NCI-H2227 treated with DMSO at 0.1 percent for 48 hours (cell line): ENCODE measurements at places on chromosomes 5 and 9.

DNA sequence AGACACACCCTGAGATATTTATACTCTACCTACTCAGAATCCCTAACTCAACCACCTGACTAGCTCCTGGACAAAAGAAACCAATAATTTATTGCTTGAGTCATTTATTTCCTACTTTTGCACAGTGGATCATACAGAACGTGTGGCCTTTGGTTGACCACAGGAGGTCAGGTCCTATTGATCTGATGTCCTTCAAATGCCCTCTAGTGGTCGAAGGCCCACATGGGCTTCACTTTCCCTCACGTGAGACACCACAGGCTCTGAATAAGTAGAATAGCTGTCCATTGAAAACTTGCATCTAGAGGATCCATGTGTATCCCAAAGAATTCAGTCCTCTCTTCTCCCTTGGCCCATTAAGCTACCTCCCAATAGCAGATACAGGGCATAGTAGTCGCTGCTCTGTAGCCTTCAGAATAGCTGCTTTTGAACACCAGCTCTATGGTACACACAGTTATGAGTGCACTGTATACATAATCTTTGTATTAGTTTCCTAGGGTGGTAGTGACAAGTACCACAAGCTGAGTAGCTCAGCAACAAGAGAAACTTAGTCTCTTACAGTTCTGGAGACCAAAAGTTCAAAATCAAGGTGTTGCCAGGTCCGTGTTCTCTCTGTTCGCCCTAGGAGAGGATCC lies 177.6 kb upstream of the SMARCA2 start:
- no peak for DNase-seq

GRCh38 chr5:5252106-5252505 lies 112.0 kb downstream of the ADAMTS16 start:
- no peak for DNase-seq

DNA sequence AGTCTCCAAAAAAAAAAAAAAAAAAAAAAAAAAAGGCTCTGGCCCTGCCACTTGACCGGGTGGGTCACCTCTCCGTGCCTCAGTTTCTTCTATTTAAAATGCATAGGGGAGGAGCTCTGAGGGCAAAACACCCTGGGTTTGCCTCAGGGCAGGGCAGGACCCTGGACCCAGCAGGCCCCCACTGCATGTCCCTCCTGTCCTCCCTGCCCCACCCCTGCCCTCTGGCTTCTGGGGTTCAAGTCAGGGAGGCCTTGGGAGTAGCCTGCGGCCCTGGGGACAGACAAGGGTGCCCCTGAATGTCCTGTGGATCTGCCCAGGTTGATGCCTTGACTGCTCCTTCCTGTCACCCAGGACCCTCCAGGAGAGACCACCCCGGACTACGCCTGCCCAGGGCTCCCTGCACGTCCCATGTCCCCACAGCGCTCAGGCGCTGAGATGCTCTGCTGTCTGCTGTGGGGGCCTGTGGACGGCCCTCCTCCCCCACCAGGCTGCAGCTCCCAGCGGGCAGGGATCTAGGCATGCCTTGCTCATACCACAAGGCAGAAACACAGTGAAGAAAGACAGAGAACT lies 35.4 kb downstream of the ADAMTS2 start:
- DNase-seq: no peak

- no peak for DNase-seq
Measured at GRCh38 chr5:19626211-19626610, 361.8 kb downstream of the CDH18 start.

DNA sequence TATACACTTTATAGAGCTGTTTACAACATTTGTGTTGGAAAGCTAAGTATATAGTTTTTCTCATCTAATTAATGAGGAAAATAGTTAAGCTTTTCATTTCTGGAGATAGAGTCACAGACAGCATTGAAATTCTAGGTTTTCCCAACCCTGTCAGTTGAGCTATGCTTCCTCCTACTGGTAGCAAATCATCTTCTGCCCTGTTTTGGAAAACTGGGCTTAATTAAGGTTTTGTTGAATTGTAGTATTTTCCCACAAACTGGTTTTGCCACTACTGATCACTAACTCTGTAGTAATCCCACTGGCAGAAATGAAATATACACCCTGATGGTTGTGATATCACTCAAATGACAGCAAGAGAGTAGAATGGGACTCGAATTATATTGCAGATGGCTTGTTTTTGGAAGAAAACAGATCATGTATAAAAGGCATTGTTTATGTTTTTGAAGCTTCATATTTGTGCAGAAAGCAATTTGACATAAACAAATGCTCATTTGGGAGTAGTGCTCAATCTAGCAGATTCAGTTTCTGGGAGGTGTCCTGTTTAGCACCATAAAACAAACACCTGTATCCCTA lies 46.6 kb downstream of the CD180 start:
- DNase-seq: no peak

DNA sequence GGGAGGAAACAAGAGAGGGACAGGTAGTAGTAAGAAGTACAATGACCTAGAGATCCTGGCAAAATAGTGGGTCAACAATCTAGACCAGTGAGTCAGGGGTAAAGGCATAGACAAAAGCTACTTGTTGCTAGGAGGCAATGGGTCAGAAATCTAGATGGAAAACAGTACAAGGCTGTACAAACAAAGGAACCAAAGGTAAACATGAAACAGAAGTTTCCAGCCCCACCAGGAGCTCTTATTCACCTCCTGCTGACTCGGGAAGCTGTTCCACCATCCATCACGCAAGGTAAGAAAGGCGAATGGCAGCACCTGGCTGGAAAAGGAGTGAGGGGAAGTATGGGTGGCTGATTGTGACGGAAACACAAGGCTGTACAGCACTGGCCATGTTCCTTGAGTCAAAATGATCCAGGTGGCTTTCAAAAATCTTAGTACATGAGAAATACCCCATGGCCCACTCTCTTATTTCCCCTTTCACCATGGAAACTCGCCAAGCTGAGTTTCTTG lies 70.5 kb upstream of the RAI14 start:
- DNase-seq: no peak
